Germinal center (tissue), 1 donor: ENCODE measurements at places on chromosomes 5 and 9.

DNA sequence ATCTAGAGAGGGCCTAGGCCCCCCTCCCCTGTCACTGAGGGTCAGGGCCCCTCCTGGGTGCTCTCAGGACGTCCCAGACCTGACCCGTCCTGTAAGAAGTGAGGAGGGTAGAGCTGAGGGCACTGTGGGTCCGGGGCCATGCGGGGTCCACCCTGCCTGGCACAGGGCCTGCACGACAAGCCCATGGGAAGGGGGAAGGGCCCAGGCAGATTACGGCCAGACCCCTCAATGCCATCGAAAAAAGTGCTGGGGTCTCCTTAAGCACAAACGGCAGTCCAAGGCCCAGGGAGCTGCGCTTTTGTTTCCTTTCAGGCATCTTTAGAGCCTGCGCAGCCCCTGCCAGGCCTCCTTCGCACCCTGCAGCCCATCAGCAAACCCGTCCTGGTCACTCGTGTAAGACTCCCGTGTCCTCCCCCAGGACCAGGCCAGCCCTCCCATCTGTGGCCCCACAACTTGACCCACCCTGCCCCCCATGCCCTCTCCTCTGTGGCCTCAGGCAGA lies 4.4 kb upstream of the EXOC3 start:
- no peak for DNase-seq

DNA sequence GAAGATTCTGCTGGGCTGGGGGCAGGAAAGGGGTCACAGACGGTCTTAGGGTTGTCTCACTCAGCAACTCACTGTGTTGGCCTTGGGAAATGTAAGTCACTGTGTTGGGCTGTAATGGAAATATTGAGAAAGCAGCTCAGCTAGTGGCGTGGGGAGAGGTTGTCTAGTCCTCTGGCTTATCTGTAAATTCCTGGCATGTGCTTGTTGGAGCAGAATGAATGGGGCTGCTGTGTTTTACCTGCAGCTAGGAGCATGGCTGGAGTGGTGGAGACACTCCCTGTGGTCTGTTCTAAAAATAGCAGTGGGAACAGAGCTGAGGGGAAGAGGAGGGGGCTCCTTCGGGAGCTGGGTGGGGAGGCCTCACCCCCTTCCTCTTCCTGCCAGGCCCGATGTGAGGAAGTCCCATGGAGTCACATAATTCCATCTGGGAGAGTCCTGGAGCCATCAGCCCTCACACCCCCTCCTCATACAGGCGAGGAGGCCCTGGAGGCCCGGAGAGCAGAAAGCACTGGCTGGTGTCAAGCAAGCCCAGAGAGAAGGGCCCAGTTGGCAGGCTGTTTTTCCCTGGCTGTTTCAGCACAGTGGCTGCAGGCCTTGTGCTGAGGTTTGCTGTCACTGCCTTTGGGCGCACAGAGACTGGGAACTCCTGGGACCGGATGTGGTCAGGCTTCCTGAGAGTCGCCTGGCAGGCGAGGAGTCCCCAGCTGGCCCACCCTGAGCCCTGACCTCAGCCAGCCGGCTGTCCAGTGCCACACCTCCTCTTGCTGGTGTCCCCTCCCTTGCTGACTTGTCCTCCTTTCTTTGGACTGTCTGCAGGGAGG lies 84.9 kb downstream of the RGS3 start:
- no peak for DNase-seq

DNA sequence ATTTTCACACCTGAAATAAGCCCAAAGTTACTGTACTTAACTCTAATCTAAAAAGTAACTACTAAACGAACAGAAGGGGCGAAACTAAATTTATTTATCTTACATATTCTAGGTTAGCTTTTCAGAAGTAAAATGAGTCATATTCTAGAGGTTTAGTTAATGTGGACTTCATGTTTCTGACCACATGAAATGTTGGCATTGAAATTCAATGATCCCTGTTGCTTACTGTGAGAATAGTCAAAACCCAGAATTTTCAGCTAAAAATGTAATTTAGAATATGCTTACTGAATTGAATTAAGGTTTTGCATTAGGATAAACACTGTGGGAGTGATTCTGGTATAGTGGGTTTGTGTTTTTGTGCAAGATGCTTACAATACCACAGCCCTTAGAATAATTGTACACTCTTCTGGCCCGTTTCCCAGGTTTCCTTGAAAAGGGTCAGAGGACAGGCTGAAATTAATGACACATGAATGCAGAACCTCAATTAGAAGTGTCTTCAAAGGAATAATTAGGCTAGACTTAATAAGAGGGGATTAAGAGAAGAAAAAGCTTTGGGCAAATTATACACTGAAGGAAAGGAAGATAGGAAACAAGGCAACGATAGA lies 1.4 kb upstream of the SNX18 start:
- DNase-seq, result no peak

DNA sequence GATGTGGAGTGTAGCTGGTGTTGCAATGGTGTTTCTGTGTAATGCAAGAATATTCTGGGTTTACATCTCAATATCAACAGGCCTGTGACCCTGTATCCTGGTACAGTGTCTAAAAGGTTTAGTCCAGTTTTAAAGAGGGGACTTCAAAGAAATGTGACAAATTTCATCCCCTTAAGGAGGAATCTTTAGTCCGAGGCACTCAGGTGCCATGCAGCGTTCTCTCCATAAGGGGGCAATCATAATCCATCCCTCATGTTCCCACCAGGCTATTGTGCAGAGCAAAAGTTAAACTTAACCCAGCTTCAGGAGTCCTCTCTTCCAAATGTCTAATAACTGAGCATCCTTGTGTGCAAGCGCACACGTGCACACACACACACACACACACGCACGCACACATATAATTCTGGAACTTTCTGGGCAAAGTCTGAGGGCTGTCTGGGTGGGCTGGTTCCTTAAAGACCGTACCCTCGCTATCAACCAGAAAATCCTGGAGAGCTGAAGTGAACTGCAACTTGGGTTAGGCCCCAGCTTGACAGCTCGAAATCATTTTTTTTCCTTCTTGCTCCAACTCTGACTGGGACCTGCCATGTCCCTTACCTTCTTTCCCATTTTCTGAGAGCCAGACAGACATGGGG lies 46.0 kb downstream of the CRB2 start:
- peak; percentile 73 for DNase-seq

GRCh38 chr9:98832768-98833089 lies 25.3 kb downstream of the GALNT12 start:
- DNase-seq, result no peak

GRCh38 chr9:72129271-72130156 lies 19.7 kb upstream of the GDA start:
- no peak for DNase-seq

- DNase-seq, result no peak
Observed at GRCh38 chr9:133882849-133883755, 109.0 kb downstream of the VAV2 start.

GRCh38 chr9:341634-342421 lies 127.2 kb downstream of the DOCK8 start:
- no peak for DNase-seq

DNA sequence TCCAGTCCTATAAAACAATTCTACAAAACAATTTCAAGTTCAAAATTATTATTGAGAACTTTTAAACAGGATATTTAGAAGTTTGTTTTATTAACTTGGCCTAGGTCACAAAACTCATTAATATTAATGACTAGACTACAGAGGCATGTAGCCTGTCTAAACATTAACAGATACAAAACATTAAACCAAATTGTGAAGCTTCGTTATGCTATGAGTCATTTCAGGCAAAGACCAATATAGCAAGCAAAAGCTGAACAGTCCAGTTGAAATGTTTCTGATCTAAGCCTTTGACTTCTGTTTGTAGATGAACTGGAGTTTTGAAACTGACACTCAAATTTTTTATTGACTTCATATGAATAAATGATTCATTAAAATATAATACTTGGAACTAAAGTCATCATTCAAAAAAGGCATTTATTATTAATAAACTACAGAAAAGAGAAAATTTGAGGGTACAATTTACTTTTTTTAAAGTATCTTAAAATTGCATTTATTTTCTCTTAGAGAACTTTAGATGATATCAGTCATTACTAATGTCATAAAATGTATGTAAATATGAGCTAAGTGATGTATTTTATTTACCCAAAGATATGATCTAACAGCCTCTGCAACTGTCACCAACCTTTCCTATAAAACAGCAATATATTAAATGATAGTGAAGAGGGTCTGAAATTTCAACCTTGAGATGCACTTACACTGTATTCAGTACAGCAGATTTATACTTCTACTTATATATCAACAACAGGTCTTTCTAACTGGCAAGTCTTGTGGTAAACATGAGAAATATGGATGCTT lies 188.8 kb downstream of the COMMD10 start:
- no peak for DNase-seq
